Cerebellar cortex (tissue), 1 donor: ENCODE measurements at places on chromosomes 5 and 9.

- DNase-seq = no peak
Measured at GRCh38 chr5:54362434-54362833, 52.1 kb upstream of the ARL15 start.

DNA sequence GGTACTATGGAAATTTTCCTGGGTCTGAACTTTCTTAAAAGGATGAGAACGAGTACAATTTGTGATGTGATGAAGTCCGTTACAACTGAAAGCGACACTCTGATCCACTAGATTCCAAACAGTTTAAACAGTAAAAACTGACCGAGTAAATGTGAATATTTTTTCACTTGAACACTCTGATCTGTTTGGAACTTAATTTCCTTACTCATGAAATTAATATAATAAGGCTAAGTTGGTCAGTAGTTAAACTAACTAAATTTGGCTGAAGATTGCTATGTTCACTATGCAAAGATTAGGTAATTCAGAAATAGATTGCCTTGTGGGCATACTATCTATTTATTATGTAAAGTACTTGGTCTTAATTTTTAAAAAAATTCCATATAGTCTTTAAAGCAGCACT is at the start of gene C9orf57:
Gene C9orf57, minus strand, starts transcription at position 101 of the 400 bp plus-strand sequence. CDS start 1,282 bp downstream, outside the sequence.
- no peak for DNase-seq

- DNase-seq = peak; percentile 22
Measured at GRCh38 chr5:151699071-151699901, 12.6 kb upstream of the SPARC start.

- no peak for DNase-seq
Measured at GRCh38 chr5:163772644-163773043, 267.2 kb downstream of the MAT2B start.

GRCh38 chr5:34564710-34565235 is 91.4 kb upstream of the RAI14 start:
- no peak for DNase-seq

DNA sequence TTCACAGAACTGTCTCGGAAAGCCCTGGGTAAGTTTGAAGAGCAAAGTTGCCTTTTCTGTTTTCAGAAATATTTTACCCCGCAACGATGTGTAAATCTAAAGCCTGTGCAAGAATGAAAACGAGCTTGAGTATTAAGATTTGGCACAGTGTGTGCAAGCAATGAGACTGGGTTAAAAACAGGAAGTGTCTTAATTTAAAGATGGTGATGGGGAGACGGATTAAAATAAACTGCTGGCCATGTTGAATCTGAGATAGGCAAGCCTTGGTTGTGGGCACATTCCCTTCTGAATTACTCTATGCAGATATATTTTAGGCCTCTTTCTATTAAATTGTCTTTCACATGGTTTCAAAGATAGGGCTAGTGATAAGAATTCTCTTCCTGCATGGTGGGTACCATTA is 294.2 kb upstream of the DMRT1 start:
- no peak for DNase-seq

DNA sequence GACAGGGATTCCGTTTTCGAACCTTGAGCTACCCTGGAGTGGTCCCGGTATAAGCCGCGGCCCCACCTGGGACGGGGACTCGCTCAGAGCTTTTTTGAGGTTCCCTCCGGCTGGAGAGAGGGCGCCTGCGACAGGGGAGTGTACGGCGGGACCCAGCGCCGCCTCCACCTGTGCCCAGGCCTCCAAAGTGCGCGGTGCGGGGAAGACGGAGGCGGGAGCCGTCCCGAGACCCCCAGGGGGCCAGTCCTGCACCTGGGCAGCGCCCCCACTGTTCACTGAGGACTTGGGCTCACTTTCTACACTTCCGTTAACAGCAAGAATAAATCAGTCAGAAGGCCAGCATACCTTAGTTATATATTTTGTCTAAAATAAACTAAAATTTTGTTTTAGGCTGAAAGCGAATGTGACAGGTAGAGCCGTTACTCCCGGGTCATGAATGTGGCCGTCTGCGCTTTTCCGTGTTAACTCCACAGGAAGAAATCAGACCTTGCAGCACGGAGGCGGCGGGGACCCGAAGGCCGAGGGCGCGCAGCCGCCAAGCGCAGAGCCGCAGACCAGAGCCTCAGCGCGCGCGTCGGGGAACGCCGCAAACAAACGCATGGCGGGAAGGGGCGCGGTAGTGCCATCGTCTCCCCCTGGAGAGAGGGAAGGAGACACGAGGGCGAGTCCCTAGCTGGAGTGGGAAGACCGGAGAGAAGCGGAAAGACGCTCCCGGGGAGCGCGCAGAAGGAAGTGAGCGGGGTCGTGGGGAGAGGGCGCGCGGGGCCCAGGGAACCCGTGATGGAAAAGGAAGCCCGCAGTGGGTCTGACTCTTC is 14.1 kb downstream of the TRIM7 start:
- DNase-seq = peak; percentile 53

- DNase-seq = no peak
Measured at GRCh38 chr9:77261605-77262004, 84.3 kb downstream of the VPS13A start.

- no peak for DNase-seq
Measured at GRCh38 chr5:88298425-88298824, 29.8 kb upstream of the TMEM161B start.

GRCh38 chr5:4246447-4246846 is 650.8 kb downstream of the IRX1 start:
- DNase-seq = no peak

- peak; percentile 55 for DNase-seq
Measured at GRCh38 chr9:68953771-68954170, 60.1 kb downstream of the PRKACG start.

DNA sequence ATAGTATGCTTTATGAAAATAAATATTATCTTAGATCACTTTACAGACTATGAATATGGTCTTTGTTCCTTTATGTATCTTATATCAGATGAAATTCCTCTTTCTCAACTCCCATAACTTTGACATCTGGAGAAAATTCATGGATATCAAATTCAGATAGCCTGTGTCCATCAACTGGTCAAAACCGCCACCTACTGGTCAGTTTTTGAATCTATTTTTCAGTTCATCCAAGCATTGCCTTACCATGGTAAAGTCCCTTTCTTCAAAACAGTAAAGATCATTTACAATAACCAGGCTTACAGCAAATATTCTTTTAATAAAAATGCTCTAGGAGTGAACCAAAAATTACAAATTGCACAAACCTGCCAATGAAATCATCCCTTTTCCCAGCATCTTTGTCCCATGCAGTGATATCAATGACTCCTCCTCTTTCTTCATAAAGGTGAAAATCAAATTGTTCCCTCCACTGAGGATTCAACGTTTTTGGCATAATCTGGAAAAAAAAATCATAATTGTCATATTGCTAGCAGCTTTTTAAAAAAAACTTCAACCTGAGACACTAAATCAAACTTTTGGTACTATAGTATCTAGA is 290.5 kb downstream of the SLF1 start:
- DNase-seq = peak; percentile 66

GRCh38 chr9:17204611-17205152 is 69.8 kb downstream of the CNTLN start:
- no peak for DNase-seq

GRCh38 chr5:68476854-68477253 is 261.3 kb downstream of the PIK3R1 start:
- no peak for DNase-seq

DNA sequence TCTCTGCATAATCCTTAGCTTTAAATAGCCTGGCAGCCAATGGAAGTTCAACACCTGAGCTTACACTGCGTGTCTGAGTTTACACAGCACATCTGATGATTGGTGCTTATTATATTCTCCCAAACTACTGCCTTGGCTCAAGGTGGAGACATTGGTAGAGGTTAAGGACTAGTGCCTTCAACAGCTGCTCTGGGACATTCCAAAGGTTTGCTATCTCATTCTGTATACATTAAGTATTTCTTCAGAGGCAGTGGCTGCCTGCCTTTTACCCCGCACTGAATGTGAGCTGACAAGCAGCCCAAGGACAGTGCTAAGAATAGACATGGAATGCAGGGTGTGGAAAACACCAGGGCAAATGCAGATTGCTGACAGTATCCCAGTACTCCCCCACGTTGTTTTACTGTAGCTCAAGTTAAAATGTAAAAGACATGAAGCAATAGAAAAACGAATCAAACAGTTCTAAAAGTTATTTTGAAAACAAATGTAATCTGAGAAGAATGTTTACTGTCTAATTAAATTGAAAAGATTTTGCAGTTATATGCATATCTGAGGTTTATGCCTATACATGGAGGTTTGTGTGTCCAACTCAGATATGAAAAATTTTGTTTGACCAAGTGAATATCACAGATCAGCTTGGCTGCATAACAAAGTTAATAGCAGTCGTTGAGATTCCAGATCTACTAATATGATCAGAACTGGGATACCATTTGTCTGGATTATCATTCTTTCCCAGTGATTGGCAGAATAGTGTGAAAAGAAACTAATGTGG is 1.8 kb downstream of the HSPB3 start:
- no peak for DNase-seq

DNA sequence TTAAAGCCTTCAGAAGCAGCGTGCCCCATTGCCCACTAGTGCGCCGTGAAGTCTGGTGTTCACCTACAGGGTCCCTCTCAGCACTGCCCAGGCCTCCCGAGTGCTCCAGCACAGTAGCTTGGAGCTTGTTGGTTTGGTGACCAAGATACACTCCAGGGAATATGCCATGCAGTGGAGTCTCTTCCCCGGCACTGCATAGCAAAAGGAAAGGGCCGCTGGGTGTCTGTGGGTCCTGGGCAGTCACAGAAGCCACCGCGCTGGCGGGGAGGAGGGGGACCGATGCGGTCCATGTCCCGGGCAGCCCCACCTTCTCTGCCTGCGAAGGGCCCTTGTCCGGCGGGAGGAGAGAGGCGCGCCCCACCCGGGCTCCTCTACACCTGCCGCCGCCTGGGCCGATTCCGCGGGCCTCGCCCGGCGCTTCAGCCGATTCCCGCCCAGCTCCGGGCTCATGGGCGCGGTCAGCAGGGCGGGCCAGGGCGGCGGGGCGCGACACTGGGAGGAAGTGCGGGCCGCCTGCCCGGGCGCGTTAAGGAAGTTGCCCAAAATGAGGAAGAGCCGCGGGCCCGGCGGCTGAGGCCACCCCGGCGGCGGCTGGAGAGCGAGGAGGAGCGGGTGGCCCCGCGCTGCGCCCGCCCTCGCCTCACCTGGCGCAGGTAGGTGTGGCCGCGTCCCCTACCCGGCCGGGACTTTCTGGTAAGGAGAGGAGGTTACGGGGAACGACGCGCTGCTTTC is at the start of gene SYK:
Gene SYK, plus strand, starts transcription at position 579 of the 732 bp plus-strand sequence. CDS start 42,080 bp downstream, outside the sequence.
- DNase-seq = no peak

DNA sequence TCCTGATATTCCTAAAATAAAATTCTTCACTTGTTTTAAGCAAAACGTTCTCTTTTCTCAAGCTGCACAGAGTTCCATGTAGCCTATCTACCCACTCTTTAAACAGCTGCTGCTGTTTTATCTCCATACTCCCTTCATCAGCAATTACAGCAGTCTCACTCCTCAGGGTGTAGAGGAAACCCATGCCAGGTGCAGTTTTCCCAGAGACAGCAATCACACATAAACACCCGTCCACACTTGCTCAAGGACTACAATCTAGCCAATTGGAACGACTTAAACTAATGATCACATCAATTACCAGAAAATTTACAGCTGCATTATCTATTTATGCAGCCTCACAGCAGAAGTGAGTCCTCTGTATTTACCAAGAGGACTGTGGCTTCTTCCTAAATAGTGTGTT is 141.7 kb downstream of the HTR1A start:
- no peak for DNase-seq

GRCh38 chr5:143135832-143136551 is 267.5 kb downstream of the NR3C1 start:
- no peak for DNase-seq

GRCh38 chr5:141778206-141778605 is 96.2 kb upstream of the ARAP3 start:
- DNase-seq = no peak

DNA sequence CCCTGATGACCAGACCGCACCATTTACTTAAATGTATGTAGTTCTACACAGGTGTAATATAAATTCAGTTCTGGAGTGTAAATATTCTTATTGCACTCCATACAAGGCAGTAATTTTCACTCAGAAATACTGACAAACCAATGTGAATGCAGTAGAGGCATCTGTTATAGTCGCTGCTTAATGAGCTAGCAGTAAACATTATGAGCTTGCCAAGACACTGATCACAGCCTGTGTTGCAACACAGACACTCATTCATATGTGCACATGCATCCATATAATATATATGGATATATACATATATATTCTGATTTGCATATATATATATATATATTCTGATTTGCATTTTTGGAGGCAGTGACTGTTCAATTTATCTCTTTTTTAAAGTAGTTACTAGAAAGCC is 435.1 kb upstream of the ST8SIA4 start:
- DNase-seq = no peak

- no peak for DNase-seq
Measured at GRCh38 chr5:67245259-67245846, 48.8 kb upstream of the CD180 start.

- DNase-seq = no peak
Measured at GRCh38 chr5:149869411-149869821, 75.2 kb downstream of the PDE6A start.

GRCh38 chr5:137234973-137235943 is 263.9 kb downstream of the SPOCK1 start:
- DNase-seq = no peak

GRCh38 chr9:23774266-23774665 is 51.8 kb downstream of the ELAVL2 start:
- no peak for DNase-seq

DNA sequence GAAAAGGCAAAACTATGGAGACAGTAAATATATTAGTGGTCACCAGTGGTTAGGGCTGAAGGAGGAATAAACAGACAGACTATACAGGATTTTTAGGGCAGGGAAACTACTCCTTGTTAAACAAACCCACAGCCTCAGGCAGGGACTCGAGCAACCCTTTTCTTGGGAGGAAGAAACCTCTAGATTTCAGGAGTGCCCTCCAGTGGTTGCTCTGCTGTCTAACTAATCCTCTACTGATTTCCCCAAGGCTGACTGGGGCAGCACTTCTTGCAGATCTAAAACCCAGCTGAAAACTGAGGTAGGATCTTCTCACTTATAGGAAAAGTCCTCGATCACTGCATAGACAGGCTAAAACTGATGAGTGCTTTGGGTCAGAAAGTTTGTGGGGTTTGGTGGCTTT is 176.8 kb downstream of the ISOC1 start:
- peak; percentile 3 for DNase-seq

DNA sequence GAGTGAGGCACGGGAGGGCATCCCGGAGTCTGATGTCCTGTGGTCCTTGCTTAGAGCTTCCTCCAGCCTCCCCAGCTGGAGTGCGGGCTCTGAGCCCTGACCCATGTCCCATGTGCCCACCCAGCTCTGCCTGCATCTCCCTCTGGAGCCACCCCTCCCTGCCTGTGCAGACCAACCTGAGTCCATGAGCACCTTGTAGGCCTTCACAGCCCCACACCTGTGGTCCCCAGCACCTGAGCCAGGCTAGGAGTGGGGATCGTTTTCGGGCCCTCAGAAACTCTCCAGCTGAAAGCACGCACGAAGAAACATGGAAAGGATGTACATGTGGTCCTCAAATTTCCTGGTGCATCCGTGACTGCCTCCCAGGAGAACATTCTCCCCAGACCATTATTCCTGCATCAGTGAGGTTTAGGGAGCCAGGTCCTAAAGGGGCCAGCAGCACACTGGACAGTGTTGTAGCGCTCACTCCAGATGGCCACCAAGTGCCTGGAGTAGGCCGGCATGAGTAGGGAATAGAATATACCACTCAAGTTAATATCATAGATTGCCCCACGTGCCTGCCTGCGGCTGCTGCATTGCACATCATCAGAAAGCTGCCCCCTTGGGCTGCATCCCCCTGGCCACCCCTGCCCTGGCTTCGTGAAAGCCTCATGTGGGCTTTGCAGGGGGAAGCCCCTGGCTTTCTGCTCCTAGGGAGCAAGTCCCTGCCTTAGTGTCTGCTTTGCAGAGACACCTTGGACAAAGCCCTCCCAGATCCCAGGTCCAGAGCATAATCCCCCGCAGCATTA is 80.6 kb downstream of the WNK2 start:
- no peak for DNase-seq
